Activated naive CD8-positive, alpha-beta T cell treated with anti-CD3 and anti-CD28 coated beads, Interleukin-2, amount 10 ng/mL, durations not matched to agents 7 days and 5 days (primary cell): ENCODE measurements at places on chromosomes 11 and 22. TPM values are rescaled to one million over a fixed set of nuclear protein-coding genes. Genes with fewer than 3 reads are reported as not detected.

JHY gene
- 5.5 TPM for total RNA-seq

DNA sequence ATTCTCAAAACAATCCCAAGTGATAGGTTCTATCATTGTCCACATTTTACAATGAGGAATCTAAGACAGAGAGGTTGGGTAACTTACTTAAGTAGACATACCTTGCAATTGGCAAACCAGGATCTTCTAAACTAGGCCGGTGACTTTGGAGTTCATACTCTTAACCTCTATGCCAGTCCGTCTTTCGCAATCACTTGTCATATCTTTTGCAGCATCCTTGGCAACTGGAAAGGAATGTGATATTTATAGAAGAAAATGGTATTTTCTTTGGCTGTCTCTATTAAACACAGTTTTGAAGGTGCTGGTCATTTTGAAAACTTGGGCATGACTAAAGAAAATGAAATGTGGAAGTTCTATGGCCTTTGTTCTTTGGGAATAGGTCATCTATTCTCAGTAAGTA lies 556.5 kb downstream of the NELL1 start:
- no peak for DNase-seq

SCGB1A1 gene
- total RNA-seq, result not detected

- DNase-seq, result no peak
Measured at GRCh38 chr11:123505546-123506299, 75.7 kb downstream of the GRAMD1B start.
